ENCODE measurements at places on chromosomes 3 and 15.

GRCh38 chr3:66047311-66048050 lies 8.8 kb upstream of the MAGI1 start:
- no peak for DNase-seq

GRCh38 chr15:41490355-41490754 lies 3.3 kb upstream of the ITPKA start:
- DNase-seq, result no peak

DNA sequence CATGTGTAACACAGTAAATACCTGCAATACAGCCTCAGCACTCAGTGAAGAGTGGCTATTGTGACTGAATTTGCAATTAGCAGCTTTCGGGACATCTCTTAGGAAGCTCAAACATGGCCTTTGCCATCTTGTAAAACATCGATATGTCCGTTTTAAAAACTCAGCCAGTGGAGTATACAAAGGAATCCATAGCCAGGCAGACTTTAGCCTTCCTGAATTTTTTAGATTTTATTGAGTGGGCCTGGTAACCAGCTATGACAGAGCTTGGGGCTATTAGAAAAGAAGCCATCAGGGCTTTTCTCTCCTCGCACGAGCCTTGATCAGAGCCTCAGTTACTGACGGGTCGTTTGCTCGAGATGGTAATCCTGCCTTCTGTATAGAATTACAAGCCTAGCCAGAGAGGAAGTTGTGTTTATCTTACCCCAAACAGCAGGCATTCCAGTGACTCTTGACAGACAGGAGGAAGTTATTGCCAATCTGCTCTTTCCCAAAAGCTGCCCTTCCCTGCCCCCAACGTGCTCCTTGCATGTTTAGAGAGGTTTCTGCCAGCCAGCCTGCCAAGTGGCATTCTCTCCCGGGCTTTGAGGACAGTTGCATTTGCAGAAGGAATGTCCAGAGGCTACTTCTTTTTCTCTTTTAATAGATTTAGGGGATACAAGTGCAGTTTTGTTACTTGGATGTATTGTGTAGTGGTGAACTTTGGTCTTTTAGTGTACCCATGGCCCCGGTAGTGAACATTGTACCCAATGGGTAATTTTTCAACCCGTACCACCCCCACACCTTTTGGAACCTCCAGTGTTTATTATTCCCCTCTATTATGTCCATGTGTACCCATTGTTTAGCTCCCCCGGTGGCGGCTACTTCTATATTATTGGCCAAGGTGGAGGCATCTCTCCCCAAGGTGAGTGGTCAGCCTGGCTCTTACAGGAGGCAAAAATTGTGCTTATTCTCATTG lies 40.6 kb downstream of the ITPR1 start:
- no peak for DNase-seq

DNA sequence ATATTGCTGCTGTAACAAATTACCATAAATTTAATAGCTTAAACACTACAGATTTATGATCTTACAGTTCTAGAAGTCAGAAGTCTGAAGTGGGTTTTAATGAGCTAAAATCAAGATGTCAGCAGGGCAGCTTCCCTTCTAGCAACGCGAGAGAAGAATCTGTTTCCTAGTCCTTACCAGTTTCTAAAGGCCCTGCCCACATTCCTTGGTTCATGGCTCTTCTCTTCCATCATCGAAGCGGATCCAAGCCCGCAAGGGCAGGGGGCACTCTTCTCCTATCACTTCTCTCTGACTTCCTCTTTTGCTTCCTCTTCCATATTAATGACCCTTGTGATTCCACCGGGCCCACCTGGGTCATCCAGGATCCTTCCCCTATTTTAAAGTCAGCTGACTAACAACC lies 16.1 kb downstream of the MINDY4B start:
- no peak for DNase-seq

DNA sequence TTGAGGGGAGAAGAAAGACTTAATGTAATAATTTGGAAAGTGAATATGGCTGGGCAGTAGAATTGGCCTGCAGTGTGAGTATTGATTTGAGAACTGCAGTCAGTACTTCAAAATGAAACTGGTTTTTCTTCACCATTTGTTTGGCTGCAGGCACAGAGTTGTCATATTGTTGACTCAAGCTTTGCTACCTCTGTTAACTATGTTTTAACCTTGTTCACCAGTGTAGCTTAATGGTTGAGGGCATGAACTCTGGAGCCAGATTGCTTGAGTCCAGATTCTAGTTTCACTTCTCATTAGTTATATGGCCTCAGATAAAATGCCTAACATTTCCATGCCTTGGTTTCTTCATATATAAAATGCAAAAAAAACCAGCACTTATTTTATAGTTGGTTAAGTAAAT lies 64.1 kb downstream of the CFAP44 start:
- no peak for DNase-seq

DNA sequence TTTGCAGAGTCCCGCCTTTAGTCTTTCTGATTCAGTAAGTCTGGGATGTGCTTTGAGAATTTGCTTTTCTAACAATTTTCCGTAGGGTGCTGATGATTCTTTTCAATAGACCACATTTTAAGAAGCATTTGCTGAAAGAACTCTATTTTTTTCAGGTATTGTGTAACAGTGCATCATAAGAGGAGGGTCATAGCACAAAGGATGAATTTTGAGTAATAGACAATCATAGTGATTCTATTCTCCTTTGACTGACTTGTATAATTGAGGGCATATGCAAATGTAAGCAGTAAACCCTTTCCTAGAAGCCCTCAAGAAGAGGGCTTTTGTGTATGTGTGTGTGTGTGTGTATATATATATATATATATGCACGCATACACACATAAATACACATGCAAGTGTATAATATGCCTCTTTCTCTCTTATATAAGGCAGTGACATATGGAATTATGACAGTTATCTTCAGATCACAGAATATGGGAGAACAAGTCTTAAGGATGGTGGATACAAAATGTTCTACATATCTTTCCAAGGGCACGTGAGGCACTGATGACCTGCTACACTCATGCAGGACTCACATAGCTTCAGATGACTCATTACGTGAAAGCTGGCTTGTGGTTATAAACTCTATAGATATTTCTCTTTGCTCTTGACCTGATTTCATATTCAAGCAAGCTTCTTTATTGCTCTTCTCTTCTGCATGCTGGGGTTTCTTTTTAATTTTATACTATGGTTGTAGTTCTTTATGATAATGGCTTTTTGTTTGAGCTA lies 6.5 kb upstream of the PLSCR1 start:
- no peak for DNase-seq

- DNase-seq, result no peak
Measured at GRCh38 chr3:57112206-57112605, 51.7 kb downstream of the SPATA12 start.

GRCh38 chr3:79521221-79521848 lies 246.5 kb downstream of the ROBO1 start:
- DNase-seq, result no peak

DNA sequence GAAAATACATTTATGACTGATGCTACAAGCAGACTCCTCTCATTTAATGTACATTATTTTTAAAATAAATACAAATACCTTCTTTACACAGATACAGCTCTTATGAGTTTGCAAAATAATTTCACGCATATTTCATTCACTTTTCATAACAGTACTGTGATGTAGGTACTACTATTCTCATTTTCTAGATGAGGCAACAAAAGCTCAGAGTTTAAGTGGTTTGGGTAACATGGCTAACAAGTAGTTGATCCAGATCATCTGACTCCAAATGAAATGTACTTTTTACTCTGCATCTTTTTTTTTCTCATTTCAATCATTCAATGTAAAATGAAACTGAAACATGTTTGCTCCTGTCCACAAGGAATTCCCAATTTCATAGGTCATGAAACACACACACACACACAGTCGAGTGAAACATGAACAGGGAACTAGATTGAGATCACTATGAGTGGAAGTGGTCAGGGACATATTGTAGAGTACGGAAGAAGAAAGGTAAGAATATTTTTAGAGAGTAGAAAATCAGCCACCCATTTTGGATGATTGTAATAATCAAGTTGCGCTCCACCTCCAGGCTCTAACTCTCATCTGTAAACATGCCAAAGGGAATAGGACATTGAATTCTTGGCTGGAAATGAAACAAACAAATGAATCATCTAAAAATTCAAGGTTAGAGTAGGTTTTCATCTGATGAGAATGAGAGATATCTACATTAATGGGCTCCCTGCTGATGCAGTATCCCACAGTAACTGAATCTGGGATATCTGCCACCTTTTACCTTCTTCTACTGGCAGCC lies 92.4 kb downstream of the CLDN1 start:
- DNase-seq, result no peak

DNA sequence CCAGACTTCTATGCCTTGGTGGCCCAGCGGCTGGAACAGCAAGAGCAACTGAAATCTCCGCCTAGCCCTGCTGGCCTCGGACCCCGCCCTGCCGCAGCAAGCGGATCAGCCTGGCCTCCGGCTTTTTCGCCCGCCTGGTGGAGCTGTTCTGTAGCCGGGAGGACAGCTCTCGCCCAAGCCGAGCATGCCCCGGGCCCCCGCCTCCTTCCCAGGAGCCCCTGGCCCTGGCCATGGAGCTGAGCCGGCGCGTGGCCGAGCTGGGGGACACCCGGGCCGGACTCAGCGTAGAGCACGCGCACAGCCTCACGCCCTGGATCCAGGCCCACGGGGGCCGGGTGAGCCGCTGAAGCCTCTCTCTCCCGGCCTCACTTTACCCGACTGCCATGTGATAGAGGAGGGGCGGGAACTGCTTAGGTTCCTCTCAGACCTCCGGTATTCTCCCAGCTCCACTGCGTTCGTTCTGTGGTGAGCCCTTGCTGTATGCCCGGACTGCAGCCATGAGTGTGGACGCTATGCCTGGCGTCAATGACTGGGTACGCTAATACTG lies 24.1 kb upstream of the MRPL3 start:
- DNase-seq, result no peak

- DNase-seq, result no peak
Measured at GRCh38 chr3:114089675-114090074, 33.1 kb downstream of the QTRT2 start.

- DNase-seq, result no peak
Measured at GRCh38 chr3:42829083-42829627, 19.9 kb downstream of the ACKR2 start.

DNA sequence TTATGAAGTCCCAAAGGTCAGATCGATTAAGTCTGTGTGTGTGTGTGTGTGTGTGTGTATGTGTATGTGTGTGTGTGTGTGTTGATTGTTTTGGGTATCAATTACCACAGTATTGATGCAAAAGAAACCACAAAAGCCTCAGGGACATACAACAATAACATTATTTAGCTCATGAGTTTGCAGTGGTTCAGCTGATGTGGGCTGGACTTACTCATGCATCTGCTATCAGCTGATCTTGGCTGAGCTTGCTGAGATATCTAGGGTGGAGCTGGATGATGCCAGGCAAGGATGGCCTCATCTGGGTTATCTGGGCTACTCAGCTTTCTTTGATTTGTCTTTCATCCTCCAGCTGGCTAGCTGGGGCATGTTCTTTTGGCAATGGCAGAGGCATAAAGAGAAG lies 82.4 kb upstream of the PRR23C start:
- no peak for DNase-seq
